ENCODE measurements at places on chromosomes 2 and 18.

GRCh38 chr2:28506112-28506910, 10.5 kb downstream of the PLB1 start:
- no peak for DNase-seq

GRCh38 chr2:226435146-226435545, 364.5 kb downstream of the IRS1 start:
- no peak for DNase-seq

- no peak for DNase-seq
Observed at GRCh38 chr18:57819671-57820460, 16.8 kb upstream of the ATP8B1 start.

- DNase-seq = no peak
Observed at GRCh38 chr2:195929531-195929930, 139.1 kb downstream of the DNAH7 start.

- DNase-seq = no peak
Observed at GRCh38 chr18:12031846-12032245, 50.5 kb downstream of the IMPA2 start.

DNA sequence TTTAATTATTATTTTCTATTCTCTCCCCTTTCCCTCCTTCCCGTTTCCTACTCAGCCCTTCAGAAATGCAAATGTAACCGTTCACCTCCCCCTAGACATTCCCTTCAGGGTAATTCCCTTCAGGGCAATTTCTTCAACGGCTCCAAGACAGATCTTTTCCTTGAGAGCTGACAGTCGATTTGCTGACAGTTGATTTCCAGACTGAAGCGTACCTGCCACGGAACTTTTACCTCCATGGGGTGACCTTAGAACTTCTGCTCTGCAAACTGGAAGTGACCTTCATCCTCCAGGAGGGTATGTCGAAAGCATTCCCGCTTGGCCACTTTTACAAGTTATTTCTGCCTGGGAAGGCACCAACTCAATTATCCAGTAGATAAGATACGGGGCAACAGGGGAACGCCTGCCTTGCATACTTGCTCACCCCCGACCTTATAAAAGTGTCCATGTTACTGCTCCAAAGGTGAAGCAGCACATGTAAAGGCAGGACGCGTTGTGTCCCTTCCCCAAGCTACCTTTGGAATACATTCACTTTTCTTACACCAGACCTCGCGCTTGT, 18.5 kb downstream of the B3GNT7 start:
- no peak for DNase-seq

- no peak for DNase-seq
Observed at GRCh38 chr18:36212301-36213171, 25.2 kb downstream of the MOCOS start.

GRCh38 chr2:54722641-54723040, 821 bp upstream of the EML6 start:
- DNase-seq = no peak

DNA sequence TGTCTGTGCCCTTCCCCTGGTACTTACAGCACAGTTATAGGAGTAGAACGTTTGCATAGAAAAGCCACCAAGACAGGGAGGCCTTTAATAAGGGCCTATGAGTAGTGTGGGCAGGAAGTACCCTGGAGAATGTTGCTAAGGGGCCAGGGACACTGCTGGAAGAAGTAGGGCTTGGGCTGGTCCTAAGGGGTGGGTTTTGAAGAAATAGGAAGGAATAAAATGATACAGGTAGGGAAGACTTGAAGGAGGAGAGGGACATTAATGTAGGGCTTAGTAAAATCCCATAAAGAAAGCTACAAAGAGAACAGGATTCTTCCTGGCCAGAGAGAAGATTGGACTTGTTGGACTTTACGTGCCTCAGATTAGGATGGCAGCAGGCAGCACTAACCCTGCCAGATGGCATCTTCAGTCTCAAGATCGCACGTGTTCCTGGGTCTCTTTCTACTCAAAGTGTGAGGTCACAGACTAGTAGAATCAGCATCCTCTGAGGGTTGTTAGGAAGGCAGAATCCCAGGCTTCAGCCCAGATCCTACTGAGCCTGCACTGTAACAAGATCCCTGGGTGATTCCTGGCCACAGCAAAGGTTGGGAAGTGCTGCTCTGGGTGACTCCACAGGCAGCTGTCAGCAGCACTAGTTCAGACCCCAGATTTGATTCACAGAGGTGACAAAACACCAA, 39.2 kb downstream of the EPAS1 start:
- no peak for DNase-seq

- no peak for DNase-seq
Observed at GRCh38 chr2:43454791-43455190, 141.0 kb downstream of the THADA start.

DNA sequence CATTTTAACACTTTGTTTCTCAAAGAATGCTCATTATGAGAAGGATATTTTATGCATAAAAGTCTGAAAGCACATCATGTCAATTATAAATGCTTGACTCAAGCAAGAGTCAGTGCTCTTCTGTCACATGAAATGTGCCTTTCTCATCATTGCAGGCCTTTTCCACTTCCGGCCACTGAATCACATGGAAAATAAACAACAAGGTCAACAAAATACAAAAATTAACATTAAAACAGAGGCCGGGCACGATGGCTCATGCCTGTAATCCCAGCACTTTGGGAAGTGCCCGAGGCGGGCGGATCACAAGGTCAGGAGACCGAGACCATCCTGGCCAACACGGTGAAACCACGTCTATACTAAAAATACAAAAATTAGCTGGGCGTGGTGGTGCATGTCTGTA, 480.6 kb downstream of the SPAG16 start:
- DNase-seq = no peak

Data from omental fat pad (tissue), 4 donors.